ENCODE measurements at places on chromosomes 4 and X. TPM values are rescaled to one million over a fixed set of nuclear protein-coding genes. Genes with fewer than 3 reads are reported as not detected.
A peak's percentile ranks its signal among the peaks of the same experiment; 100 is the strongest.

- DNase-seq, result no peak
- no peaks in the 10 kb centered on the region for H3K4me1 ChIP-seq
- no peak overlapping the region for H3K4me3 ChIP-seq
- no peaks in the 10 kb centered on the region for H3K27me3 ChIP-seq
Measured at GRCh38 chr4:185280608-185281007, 71.2 kb downstream of the SNX25 start.

Gene UCHL1
- 28.0 TPM for total RNA-seq

DNA sequence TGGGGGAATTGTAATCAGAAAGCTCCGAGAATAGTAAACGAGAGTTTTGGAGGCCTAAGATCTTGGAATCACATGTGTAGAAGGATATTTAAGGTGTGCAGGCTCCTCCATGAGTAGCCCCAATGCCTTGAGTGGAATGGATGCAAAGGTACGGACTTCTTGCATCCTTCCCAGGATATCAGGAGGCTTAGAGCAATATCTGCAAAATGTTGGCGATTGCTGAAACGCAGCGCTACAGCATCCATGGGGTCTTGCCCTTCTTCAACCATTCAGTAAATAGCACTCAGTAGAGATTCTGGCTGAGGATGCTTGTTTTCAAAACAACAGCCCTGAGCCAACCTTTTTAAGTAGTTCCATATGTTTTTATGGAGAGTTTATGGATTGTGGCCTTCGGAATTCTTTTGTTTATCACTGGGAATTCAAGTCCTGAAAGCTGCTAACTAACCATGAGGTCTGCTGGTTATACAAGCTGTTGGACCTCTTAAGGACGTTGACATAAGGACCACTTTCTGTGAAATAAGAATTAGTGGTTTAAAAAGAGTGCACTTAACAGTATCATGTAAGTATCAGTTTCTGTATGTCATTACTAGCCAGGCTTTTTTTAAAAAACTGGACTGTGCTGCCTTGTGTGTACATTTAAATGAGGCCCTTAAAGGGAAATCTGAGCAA lies 228.8 kb upstream of the PGRMC2 start:
- no peaks in the 10 kb centered on the region for H3K27me3 ChIP-seq
- H3K36me3 ChIP-seq, result no peaks in the 10 kb centered on the region
- no peak overlapping the region for H3K4me3 ChIP-seq
- H3K27ac ChIP-seq, result no peak overlapping the region
- DNase-seq, result no peak
- no peaks in the 10 kb centered on the region for H3K4me1 ChIP-seq

Gene TRAPPC11
- total RNA-seq, result 31.3 TPM

GRCh38 chr4:76606645-76607265 lies 171.7 kb downstream of the SHROOM3 start:
- H3K36me3 ChIP-seq, result no peaks in the 10 kb centered on the region
- H3K4me3 ChIP-seq, result no peak overlapping the region
- no peaks in the 10 kb centered on the region for H3K4me1 ChIP-seq
- H3K27ac ChIP-seq, result no peak overlapping the region

DNA sequence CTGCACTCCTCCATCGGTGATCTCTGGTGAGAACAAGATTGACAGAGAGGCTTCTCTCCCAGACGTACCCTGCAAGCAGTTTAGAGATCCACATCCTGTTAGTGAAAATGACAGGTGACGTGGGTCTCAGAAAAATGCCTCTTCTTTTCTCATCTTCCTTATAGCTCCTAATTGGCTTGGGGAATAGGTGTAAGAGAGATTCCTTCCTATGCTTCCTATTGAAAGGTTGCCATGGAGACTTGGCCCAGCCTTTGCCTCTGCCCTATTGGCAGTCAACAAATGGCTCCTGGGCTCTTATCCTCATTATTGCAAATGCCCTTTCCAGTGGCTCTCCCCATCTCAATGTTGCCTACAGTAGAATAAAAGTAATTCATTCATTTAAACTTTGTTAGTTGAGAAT lies 26.5 kb upstream of the DGKK start:
- H3K4me1 ChIP-seq, result no peaks in the 10 kb centered on the region
- H3K36me3 ChIP-seq, result no peaks in the 10 kb centered on the region
- H3K4me3 ChIP-seq, result no peak overlapping the region
- H3K27me3 ChIP-seq, result no peaks in the 10 kb centered on the region
- no peak overlapping the region for H3K27ac ChIP-seq

Gene EREG
- 0.05 TPM for total RNA-seq

DNA sequence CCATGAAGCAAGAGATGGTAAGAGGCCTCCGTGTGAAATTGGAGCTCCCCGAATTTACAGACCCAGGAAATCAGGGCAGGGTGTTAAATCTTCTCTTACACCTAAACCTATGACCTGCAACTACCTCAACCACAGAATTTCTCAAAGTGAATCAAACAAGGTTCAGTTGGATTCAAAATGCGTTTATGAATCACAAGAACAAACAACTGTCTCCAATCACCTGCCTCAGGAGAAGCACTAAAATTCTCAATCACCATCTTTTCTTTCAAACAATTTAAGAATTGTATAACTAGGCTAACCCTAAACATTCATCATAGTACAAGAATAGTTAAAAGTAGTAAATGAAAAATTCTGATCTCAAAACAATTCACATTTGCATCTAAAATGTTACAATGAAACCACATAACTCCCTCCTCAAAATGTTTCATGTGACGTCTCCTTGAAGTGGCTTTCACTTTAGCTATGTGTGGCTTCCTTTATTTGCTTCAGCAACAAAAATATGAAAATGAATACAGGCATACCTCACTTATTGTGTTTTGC lies 19.2 kb downstream of the PPP3CA start:
- no peak overlapping the region for H3K4me3 ChIP-seq
- peak; percentile 50 for DNase-seq
- peaks cover 11% of the 10 kb centered on the region for H3K4me1 ChIP-seq
- H3K27me3 ChIP-seq, result no peaks in the 10 kb centered on the region
- no peak overlapping the region for H3K27ac ChIP-seq

DNA sequence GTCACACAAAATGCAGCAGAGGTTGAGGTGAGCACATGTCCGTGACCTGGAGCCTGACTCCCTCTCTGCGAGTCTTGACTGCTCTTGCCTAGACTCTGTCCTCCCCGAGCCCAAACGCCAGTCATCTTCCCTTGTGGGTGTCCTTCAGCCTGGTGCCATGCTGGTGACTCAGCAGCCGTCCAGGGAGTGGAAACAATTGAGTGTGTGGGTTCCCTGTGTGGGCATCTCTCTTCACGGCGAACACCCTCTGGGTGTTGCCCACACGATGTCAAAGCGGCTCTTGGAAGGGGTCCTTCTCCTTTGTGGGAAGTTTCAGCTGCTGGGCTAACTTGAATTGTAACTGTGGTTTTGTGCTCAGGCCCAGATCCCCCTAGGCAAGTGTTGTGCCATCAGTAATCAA lies 17.5 kb upstream of the MSANTD1 start:
- no peak for DNase-seq
- H3K4me1 ChIP-seq, result no peaks in the 10 kb centered on the region
- no peak overlapping the region for H3K4me3 ChIP-seq
- H3K27ac ChIP-seq, result no peak overlapping the region
- H3K27me3 ChIP-seq, result no peaks in the 10 kb centered on the region

- H3K27me3 ChIP-seq, result no peaks in the 10 kb centered on the region
- H3K4me1 ChIP-seq, result peaks cover 4% of the 10 kb centered on the region
- peaks cover 72% of the 10 kb centered on the region for H3K36me3 ChIP-seq
- no peak overlapping the region for H3K27ac ChIP-seq
Measured at GRCh38 chr4:48899432-48899749, 7.2 kb downstream of the OCIAD2 start.

Gene CENPI
- 9.7 TPM for total RNA-seq
